ENCODE measurements at places on chromosomes 3 and 15.

DNA sequence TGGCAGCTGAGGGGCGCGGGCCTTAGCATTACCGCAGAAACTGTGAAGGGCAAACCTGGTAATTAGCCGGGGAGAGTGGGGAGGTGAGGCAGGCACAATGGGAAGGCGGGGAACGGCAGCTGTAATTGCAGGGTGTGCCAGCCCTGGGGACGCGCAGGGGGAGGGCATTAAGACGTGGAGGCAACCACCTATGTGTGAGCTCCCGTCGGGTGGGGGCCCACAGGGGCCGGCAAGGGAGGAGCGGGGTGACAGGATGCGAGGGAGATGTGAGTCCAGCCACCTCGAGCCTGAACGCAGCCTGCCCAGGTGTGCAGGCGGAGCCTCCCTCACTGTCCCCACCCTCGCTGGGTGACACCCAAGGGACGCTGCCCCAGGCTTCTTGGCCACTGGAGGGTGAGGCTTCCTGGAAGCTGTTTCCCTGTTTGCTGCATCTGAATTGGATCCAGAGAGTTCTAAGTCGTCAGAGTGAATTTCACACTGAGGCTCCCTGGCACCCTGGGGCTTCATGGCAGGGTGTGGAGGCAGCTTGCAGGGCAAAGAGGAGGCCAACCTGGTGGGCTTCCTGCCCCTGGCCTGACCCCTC, 130.6 kb upstream of the MEF2A start:
- DNase-seq = no peak

DNA sequence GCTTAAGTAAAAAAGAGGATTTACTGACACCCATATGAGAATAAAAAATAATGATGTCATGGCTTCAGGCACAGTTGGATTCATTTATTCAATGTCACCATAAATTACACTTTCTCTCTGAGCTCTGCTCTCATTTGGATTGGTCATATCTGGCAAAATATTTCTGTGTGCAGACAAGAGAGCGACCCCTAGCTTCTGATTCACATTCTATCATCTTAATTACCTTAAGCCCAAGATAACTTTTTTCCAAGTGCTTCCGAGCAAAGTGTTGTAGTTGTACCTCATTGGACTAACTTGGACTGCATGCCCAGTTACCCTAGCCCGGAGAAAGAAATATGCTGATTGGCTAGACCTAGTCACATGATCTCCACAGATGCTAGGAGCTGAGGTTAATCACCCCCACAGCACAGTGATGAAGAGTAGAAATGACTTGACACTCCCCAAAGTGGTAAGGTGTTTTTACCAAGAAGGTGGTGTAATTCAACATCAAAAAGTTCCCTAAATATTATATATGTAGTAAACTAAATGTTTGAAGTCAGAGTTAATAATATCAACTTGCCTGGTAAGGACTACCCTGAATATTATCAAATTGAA, 552.2 kb upstream of the SUCLG2 start:
- DNase-seq = no peak

GRCh38 chr3:194671511-194671899, 486 bp downstream of the LSG1 start:
- DNase-seq = peak; percentile 29

GRCh38 chr15:80180468-80180867, 27.7 kb downstream of the FAH start:
- DNase-seq = no peak

GRCh38 chr15:41578736-41579383, 19.8 kb downstream of the TYRO3 start:
- no peak for DNase-seq

DNA sequence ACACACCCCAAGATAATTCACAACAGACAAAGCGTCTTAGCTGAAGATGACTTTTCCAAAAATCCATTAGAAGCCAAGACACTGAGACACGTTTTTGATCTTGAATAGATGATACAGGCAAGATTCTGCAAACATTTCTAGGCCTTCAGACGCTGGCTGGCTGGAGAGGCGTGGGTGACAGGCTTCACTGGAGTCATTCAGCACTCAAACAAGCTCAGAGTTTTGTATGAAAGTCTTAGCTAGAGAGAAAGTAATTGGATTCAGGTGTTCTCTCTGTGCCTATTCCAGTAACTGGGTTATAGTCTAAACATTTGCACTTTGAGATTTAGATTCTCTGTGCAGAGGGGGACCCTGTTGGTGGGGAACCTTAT, 147.7 kb upstream of the BHLHE40 start:
- no peak for DNase-seq

GRCh38 chr3:193708270-193708669, 115.3 kb downstream of the OPA1 start:
- DNase-seq = no peak

GRCh38 chr15:42092398-42093318, 1.7 kb downstream of the PLA2G4D start:
- DNase-seq = peak; percentile 53
